ENCODE measurements at places on chromosomes 4 and X.

GRCh38 chrX:151397741-151398070 is 700 bp downstream of the VMA21 start:
- no peak for DNase-seq

DNA sequence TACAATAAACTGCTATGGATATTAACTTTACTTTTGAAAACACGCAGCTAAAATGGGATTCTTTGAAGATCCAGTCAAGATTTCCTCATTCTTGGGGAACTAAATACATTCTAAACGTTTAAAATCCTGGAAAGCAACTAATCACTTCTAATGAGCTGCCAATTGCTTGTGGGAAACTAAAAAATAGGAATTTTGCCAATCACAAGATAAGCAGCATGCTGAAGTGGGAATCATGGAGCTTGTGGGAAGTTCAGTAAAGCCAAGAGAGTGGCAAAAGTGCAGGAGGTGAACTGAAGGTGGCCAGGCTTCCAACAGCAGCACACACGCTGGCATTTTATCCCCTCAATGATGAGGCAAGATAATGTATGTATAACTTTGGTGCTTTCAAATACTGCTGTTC is 133.0 kb downstream of the GPC3 start:
- no peak for DNase-seq

DNA sequence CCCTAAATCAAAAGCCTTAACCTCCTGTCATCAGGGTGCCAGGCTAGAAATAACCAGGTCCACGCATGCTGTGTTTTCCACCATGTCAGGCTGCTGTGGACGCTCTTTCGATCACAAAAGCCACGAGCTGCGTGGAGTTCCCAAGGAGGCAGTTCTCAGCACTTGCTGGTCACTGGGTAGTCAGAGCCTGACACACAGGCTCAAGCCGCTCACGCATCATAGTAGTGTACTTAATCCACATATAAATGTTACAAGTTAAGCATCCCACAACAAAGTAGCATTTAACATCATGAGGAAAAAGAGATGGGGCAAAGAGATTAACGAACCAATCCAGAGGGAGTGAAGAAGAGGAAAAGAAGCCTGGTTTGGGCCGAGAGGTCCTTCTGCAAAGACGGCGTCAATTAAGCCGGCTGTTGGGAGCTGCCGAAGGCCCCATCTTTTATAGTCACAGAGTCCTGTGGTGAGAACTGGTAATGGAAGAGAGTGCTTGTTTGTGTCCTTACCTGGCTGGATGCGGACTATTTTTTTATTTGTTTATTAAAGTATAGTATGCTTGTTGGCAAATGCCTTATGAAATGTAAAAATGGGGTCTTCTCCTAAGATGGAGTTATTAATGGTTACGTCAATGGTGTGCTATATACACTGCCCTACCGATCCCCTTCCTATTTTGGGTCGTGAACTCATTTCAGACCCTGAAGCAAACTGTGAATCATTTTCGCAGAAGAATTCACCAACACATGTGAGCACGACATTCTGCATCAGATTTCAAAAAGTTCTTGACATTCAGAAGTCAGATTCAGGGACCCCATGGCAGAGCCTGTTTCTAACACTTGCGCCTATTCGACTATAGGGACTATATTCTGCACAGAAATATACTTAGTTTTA is 675 bp downstream of the PRIMPOL start:
- no peak for DNase-seq

- DNase-seq: no peak
These were observed 102.1 kb upstream of the LNX1 start for GRCh38 chr4:53693408-53693807.

GRCh38 chrX:72269671-72270251 is 7.3 kb downstream of the RPS4X start:
- no peak for DNase-seq

DNA sequence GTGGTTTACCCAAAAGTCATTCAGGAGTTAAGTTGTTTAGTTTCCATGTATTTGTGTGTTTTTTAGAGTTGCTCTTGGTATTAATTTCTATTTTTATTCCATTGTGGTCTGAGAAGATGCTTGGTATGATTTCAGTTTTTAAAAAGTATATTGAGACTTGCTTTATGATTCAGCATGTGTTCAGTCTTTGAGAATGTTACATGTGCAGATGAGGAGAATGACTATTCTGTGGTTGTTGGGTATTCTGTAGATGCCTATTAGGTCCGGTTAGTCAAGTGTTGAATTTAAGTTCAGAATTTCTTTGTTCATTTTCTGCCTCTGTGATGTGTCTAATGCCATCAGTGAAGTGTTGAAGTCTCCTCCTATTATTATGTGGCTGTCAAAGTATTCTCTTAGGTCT is 249.4 kb downstream of the ARHGAP10 start:
- DNase-seq: no peak

- no peak for DNase-seq
These were observed 293.8 kb upstream of the CTSO start for GRCh38 chr4:156247470-156247869.

DNA sequence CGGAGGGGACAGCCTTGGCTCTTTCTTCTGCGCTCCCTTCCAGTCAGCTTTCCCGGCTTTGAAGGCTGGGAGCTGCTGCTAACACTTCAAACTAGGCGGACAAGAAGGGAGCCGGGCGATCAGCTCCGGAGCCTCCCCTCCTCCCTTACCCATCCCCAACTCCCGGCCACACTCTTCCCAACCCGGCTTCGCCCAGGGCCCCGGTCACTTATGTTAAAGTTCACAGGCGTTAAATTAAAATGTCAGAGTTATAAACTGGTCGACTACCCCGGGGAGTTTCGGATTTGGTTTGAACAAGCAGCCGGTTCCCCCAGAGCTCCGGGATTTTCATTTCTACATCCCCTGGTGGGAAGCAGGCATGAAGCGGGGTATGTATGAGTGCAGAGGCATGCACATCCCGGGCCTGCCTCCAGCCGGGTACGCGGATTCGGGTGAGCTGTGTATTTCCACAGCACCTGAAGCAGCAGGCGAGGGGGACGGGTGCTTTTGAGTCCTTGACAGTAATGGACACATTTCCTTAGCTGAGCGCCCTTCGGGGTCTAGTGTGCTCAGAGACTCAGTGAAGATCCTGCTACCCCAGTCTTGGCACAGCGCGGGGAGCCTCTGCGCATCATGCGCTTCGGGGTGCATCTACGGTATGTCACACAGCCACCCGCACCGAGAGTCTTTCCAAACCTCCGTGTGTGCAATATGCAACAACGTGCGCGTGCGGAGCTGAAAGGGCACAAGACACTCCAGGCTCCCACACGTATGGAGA is 880 bp downstream of the UNC5C start:
- no peak for DNase-seq

DNA sequence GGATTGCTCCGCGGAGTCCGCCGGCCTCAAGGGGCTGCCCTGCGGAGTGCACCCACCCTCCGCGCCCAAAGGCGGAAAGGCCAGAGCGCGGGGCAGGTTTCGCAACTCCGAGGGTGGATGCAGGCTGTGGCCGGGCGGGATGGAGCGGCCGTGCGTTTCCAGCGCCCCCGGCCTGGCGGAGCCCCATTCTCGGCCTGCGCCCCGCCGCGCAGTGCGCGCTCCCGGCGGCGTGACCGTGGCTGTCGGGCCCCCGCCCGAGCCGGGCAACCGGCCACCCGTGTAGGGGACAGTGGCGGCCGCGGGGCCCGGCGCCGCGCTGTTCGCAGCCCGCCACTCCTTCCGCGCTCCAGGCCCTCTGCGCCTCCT is 331 bp downstream of the SETD7 start:
- DNase-seq: no peak

- no peak for DNase-seq
These were observed 14.0 kb downstream of the SHOX start for GRCh38 chrX:644304-645281.

DNA sequence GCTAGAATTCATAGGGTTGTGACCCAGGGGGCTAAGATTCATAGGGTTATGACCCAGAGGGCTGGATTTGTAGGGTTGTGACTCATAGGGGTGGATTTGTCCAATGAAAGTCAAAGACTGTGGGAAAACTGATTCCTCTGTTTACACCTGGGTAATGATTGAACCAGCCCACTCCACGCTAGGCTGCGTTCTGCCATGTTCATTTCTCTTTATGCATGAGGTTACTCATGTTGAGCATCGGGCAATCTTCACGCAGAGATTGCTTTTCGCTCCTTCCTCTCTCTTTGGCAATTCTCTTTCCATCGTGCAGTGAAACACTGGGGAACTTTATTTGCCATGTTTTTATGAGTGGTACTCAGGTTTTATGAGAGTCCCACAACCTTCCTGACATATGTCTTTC is 127.8 kb downstream of the CRLF2 start:
- no peak for DNase-seq

DNA sequence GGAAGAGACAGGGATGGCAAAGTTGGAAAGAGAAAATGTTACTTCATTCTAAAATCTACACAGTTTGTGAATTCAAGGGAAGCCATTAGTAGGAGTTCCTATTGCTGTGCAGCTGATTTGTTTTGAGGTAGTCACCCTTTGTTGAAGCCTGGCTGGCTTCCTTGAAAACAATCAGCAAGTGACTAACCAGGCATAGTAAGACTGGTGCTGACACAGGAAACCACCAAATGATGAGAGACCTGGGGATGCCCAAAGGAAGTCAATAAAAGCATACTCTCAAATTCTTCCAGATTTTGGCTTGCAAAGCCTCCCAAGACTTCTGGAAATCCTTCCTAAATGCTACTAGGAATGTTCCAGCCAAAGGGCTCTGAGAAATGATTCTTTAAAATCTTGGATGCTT is 23.9 kb upstream of the PRDM8 start:
- DNase-seq: no peak

DNA sequence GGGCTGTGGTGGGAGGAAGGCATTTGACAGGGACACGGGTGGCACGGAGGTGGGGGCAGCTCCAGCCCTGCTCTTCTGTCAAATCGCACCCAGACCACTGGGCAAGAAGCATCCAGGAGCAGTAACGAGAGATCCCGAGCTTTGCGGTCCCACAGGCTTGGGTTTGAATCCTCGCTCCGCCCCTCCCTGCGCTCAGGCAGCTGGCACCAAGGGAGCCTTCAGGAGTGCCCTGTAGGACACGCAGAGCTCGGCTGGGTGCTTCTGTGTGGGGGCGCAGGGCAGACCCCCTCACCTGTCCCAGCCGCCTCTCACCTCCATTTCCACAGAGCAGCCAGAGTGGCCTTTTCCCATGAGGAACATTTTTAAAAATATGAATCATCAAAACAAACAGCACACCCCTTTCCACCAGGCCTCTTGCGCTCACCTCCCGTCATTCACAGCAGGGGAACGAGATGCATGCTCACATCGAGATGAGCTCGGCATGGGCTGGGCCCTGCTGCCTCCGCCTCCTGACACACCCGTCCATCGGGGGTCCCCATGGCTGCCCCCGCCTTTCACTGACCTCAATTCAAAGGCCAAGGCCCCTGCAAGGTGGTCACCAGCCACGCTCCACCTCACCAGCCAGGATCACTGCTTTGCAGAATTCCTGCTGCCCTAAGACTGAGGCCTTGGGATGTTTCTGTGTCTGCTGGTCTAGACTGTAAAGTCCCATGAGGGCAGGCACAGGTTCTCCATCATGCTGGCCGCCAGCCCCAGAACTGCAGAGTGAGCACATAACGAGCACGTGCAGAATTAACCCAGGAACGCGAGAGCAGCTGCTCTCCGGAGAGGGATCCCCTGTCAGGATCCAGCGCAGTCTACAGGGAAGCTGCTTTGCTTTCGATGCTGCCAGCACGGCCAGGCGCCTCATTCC is 52.7 kb downstream of the ACOX3 start:
- DNase-seq: no peak

- no peak for DNase-seq
These were observed 24.7 kb downstream of the TLR10 start for GRCh38 chr4:38757945-38758600.

- no peak for DNase-seq
These were observed 135.4 kb upstream of the GNPDA2 start for GRCh38 chr4:44861756-44862155.

- no peak for DNase-seq
These were observed 2.7 kb downstream of the LEF1 start for GRCh38 chr4:108166038-108166437.

GRCh38 chrX:116378961-116379360 is 57.4 kb upstream of the SLC6A14 start:
- no peak for DNase-seq

- no peak for DNase-seq
These were observed 193.0 kb downstream of the TRIML1 start for GRCh38 chr4:188332265-188332664.

DNA sequence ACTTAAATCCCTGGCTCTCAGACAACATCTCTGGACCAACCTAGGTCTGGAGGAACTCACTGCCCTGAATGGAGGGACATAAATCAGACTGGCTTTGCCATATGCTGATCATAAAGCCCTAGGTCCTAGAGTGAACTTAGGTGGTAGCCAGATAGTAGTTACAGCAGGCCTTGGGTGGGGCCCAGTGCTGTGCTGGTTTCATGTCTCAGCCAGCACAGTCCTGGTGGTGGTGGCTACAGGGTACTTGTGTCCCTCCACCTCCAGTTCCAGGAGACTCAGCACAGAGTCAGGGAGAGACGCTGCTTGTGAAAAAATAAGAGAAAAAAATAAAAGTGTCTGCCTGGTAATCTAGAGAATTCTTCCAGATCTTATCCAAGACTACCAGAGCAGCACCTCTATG is 40.3 kb downstream of the GSX2 start:
- no peak for DNase-seq

GRCh38 chr4:15805583-15806517 is 27.7 kb downstream of the CD38 start:
- peak; percentile 34 for DNase-seq

DNA sequence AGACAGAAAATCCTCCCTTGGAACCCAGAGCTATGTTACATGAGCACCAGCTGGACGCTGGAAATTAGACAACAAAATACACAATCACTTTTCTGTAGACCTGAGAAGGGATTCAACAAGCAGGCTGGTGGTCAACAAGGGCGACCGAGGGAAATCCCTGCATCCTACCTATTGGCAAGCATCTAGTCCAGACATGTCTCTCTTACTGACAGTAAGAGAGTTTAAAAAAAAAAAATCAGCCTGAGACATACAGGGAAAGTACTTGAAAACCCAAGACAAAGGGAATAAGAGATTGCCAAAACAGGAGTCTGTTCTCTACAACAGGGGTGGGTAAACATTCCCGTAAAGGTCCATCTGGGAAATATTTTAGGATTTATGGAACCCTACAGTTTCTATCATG is 108.0 kb downstream of the KDR start:
- no peak for DNase-seq

DNA sequence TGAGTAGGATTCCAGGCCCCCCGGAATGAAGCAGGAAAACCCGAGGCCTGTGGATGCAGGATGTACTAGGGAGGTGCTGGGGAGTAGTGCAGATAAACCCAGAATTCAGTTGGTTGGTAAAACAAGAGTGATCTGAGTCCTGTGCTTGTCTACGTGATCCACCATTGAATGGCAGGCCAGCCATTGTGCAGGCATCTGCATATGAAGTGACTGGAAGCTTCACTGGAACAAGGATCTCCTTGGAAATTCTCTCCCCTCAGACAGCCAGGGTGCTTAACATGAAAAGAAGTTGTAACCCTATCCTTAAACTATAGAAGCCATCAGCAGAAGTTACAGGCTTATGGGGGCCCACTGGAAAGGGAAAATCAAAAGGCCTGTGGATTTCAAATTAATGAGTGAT is 656 bp upstream of the GSPT2 start:
- no peak for DNase-seq

DNA sequence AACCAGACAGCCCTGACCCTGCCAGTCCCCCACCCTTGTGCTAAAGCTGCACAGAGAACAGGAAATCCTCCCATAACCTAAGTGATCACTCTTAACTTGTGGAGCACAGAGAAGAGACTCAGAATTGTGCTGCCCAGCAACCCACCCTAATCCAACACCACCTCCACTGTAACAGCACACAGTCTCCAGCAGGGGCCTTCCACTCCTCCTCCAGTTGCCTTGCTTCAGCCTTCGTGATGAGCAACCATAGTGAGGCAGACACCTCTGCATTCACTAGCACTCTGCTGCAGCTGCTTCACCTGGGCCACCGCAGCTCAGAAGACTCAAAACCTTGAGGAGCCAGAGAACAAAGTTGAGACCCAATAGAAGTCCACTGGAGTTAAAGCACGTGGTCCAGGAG is 7.9 kb upstream of the UGT2B4 start:
- no peak for DNase-seq

All from NCI-H1105 (cell line).